ENCODE measurements at places on chromosomes 5 and 9. TPM values are rescaled to one million over a fixed set of nuclear protein-coding genes. Genes with fewer than 3 reads are reported as not detected.

RELL2 gene
- 1.8 TPM for total RNA-seq

DNA sequence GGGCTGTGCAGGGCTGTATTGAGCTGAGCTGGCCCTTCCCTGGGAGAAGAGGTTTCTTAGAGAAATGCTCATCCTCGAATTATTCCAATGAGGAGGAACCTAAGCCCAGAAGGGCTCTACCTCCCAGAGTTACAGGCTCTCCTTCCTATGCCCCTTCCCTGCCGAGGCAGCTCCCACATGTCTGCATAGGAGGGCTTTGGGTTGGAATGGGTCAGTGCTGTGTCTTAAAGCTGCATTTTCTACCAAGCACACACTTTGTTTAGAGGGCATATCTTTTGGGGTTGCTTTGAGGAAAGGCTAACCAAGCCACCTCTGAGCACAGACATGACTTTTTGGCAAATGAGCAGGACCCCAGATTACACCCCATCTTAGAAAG is 9.1 kb downstream of the NEK6 start:
- DNase-seq, result no peak

ADAMTS2 gene
- 8.8 TPM for total RNA-seq

DNA sequence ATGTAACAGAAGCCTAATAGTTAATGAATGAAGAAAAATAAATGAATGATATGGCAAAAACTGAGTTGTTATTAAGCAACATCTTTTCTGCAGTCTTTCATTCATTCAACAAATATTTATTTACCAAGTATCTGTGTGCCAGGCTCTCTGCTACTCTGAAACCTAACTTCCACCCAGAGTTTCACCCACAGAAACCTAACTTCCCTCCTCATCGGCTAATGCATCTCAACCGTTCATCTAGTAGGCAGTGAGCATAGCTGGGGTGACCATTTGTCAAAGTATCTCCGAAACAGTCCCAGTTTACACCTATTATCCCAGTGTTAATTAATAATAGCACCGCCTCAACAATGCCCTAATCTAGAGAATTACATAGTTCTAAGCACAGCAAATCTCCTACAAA is 1.5 kb downstream of the TTC39B start:
- no peak for DNase-seq

GRCh38 chr5:1892211-1892610 is 9.5 kb upstream of the IRX4 start:
- DNase-seq, result no peak

All from cardiac muscle cell (in vitro differentiated cells and primary cell).